ENCODE measurements at places on chromosomes 6 and 20.

DNA sequence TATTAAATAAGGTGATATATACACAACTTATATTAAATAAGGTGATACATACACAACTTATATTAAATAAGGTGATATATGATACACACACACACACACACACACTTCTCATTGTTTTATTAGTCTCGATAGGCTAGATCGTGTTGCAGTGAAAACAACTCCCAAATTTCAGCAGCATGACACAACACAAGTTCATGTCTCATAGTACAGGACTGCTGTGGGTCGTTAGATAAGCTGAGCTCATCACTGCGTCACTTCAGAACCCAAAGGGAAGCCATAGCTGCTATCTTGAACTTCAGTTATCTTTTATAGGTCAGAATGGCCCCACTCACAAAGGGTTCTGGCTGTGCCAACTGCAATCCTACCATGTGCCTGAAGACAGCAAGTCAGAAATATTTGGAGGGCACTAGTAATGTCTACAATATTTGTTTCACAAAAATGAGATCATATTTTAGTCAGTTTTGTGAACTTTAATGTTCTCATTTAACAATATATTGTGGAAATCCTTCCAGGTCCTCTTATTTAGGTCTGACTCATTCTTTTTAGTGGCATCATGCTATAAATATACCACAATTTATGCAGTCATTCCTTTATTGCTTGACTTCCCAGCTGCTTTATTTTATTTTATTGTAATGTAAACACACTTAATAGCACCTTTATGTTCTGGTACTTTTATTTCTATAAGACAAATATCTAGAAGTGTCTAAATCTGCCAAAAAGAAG is 290.2 kb downstream of the PHACTR1 start:
- peak; percentile 40 for DNase-seq

DNA sequence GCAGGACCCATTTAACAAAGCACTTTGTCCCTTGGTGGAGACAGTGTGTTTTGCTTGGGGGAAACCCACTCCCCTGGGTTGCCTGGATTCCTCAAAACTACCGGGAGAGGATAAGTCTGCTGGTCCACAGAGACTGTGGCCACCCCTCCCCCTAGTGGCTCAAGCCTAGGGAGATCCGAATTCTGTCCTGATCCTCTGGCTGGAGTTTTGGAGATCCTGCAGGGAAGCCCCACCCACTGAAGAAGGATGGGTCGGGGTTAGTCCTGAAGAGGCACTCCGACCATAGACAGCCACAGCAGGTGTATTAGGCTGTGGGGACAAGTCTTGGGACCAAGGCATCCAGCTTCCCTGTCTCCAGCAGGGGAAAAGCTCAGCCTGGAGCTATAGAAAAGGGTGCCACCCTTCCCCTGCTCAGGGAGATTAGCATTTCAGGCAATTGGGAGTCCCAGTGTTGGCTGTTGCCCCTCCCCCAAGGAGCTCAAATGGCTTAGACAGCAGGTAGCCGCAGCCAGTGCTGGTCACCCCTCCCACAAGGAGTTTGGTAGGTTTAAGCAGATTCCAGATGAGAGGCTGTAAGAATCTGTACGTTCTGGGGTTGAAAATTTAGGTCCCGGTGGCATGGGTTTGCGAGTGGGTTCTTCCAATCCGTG is 750.0 kb downstream of the TBC1D32 start:
- no peak for DNase-seq

DNA sequence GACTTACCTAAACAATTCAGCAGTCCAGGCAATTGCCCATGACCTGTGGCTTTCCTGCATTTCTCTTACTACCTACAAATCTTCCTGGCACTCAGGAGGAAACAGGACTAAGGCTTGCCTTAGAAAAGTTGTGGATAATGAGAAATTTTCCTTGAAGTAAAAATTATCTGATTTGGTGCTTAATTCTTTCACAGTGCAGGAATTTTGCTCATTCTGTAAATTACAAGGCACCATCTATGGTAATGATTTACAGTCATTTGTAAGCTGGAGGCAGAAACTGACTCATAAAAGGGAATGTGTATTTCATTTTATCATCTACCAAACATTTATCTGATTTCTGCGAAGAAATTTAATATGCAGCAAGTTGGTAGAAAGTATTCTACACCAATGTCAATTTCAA is 211.5 kb upstream of the FKBP1C start:
- no peak for DNase-seq

- no peak for DNase-seq
Observed at GRCh38 chr20:59413326-59413865, 113.0 kb downstream of the EDN3 start.

DNA sequence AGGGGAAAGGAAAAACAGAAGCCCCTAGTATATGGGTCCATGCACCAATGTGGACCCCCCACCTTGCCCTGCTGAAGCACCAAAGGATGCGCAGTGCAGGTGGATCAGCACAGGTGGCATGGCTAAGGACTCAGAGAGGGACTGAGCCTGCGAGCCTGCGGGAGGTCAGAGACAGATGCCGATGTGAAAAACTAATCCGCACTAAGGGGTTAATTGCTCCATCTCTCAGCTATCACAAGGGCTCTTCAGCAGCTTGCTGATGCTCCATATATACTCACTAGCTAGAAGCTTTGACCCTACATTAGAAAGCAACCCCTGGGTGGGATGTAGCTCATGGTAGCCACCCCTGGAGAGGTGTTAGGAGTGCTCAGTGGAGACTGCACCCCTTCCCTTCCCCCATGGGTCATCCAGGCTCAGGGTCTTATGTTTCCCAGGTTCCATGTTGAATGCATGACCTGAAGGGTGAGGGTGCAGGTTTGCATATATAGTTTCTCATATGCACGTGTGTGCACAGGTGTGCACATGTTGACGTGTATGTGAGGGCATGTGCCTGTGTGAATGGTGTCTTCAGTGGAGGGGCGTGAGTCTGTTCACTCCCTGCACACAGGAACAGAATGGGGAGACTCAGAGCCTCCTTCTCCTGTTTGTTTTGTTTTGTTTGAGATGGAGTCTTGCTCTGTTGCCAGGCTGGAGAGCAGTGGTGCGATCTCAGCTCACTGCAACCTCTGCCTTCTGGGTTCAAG is 13.4 kb upstream of the IP6K3 start:
- DNase-seq: no peak

DNA sequence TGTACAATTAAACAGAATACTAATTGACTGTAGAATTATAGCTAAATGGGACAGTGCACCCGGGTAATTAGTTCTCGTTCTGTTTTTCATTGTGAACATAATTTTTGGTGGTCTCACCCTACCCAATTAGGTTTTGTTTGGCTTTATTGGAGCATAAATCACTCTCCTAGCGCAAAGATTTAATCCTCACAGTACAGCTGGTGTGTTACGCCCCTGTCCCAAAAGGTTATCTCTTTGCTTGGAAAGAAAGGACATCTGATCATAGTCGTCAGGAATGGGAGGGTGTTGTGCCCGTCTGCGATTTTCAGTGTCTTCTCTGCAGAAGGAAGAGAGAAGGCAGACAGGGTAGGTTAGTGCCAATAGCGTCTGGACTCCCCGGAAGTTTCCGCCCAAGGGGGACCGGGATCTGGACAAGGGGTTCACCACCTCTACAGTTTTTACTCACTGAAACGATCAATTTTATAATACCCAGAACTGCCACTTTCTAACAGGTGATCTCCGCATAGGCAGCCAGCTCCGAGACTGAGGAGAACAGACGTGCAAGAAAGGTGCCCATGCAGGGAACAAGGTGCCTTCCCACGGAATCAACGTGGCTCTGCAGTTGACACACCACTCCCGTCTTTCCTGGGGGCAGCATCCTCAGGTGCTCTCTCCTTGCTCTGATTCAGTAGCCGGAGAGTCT is 617.4 kb upstream of the CDH4 start:
- DNase-seq: no peak

- no peak for DNase-seq
Observed at GRCh38 chr20:18005990-18006364, 37.2 kb downstream of the MGME1 start.

- DNase-seq: no peak
Observed at GRCh38 chr6:7183707-7184106, 75.9 kb downstream of the RREB1 start.

- no peak for DNase-seq
Observed at GRCh38 chr20:39311851-39312506, 349.8 kb downstream of the DHX35 start.

GRCh38 chr6:11822346-11822745 is 43.7 kb upstream of the ADTRP start:
- DNase-seq: no peak

- DNase-seq: no peak
Observed at GRCh38 chr6:74222768-74223333, 526.8 kb downstream of the CD109 start.

GRCh38 chr6:1720620-1721322 is 111.1 kb downstream of the FOXC1 start:
- DNase-seq: no peak

GRCh38 chr6:112218563-112218962 is 35.8 kb downstream of the LAMA4 start:
- no peak for DNase-seq

GRCh38 chr6:17729223-17730077 is 22.7 kb upstream of the NUP153 start:
- no peak for DNase-seq

DNA sequence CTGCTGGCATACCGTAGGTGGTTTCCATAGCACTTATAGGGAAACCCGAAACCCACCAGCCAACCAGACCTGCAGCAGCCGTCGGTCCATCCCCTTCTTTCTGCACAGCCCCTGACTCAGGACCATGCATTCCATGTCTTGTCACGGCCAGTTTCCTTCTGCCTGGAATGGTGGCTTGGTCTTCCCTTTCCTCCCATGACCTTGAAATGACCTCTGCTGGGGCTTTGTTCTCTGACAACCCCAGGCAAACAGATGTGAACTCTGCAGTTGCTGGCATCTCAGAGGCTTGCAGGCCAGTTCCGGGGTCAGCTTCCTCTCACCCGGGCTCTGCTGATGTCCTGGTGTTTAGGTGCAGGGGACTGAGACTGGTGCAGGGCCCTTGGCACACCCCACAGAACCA is 250.8 kb downstream of the SMOC2 start:
- no peak for DNase-seq

- DNase-seq: no peak
Observed at GRCh38 chr6:138155443-138155842, 6.3 kb upstream of the ARFGEF3 start.

DNA sequence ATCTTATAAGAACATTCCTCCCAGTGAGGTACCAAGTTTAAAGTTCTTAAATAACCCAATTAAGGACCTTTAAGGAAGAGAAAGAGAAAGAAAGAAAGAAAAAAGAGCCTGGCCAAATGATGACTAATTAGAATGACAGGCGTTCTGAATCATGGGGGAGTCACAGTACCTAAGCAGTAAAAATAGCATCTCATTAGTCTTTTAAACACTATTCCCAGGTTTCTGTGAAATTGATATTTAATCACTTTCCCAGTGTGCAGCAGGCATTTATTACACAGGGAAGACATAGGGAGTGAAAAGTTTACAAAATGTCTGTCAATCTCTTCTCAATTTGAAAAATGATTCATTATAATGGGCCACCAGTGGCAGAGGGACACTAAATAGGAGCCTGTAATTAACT is 251.4 kb upstream of the MANEA start:
- DNase-seq: no peak

DNA sequence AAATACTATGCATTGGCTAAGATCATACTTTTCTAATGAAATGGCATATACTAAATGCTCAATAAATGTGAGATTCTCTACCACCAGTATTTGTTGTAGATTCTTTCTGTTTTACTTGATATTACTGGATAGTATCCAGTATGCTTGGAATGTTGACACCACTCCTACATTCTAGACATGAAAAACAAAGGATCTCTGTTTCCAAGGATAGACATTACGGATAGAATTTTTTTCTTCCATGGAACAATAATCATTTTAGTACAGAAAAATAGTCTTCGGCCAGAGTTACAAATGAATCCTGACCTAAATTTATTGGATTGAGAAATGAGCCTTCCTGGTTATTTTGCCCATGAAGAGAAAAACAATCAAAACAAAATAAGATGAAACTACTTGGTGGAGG is 258.2 kb upstream of the NT5E start:
- no peak for DNase-seq

DNA sequence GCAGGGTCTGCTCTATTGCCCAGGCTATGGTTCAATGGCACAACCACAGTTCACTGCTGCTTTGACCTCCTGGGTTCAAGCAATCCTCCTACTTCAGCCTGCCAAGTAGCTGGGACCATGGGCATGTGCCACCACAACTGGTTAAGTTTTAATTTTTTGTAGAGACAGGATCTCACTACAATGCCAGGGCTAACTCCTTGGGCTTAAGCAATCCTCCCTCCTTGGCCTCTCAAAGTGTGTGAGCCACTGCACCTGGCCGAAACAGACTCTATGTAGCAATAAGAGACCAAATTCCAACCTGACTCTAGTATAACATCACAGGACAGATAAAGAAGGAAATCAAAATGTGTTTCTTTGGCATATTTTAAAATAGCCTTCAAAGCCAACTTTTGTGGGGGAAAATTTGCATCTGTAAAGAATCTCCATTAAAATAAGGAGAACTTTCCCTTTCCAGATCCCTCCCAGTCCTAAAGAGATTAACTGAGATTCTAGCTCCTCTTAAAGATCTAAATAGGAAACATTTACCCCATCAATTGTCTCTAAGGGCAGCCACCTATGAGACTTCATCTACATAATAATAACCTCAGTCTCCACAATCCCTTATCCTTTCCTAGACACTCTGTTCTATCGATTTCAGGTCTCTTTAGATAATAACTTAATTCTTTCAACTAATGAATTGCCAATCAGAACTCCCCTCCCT is 94.7 kb upstream of the PLCB4 start:
- no peak for DNase-seq

GRCh38 chr20:3473324-3473723 is 2.5 kb downstream of the ATRN start:
- no peak for DNase-seq

DNA sequence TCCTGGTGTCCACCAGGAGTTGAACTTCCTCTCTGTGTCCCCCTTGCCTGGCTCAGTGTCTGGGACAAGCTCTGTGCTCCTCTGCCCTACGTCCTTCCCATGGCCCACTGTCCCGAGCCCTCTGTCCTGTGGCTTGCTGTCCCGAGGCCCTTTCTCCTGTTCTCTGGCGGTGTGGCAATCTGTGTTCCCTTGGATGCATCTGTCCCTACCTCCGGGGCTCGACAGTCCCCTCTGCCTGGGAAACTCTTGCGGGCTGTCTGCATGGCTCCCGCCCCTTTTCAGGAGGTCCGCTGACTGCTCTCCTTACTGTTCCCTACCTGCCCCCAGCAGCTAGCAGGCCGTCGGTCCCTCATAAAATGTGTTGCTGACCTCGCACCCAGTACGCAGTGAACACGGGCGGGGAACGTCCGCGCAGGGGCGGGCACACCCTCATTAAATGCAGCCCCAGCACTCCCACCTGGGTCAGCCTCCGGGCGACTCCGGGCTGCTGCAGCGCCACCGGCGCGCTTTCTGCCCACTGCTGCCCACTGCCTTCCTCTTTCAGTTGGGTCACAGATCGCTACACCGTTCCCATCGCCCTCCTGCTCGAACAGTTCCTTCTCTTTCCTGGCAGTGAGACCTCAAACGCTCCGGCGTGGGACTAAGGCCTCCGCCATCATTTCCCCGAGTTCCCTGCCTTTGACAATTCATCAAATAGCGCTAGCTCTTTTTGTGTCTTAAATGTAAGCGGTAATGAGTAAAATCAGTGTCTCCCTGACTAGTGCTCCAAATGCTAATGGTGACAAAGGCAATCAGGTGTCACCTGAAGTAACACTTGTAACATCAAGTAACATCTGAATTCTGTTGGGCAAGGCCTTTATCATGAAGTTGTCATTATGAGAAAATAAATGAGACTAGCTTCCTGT is 60.5 kb downstream of the RSPH3 start:
- DNase-seq: peak; percentile 61
